ENCODE measurements at places on chromosomes 1 and 21.

GRCh38 chr21:28885853-28886177 is 106.9 kb downstream of the LTN1 start:
- no peak for DNase-seq

DNA sequence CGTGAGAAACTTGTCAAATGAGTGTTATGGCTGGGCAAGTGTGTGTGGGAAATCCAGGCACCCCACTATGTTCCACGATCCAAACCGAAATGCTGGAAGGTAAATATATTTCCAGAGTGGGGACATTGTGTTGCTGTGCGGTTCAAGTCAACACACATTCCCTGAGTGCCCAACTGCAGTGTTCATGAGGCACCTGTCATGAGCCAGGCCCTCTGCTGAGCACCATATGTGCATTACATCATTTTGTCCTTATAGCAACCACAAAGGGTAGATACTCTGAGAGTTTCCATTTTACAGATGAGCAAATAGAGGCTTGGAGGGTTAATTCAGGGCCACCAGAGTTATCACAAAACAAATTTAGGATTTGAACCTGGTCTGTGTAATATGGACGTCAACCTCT is 59.9 kb upstream of the SOD1 start:
- no peak for DNase-seq

DNA sequence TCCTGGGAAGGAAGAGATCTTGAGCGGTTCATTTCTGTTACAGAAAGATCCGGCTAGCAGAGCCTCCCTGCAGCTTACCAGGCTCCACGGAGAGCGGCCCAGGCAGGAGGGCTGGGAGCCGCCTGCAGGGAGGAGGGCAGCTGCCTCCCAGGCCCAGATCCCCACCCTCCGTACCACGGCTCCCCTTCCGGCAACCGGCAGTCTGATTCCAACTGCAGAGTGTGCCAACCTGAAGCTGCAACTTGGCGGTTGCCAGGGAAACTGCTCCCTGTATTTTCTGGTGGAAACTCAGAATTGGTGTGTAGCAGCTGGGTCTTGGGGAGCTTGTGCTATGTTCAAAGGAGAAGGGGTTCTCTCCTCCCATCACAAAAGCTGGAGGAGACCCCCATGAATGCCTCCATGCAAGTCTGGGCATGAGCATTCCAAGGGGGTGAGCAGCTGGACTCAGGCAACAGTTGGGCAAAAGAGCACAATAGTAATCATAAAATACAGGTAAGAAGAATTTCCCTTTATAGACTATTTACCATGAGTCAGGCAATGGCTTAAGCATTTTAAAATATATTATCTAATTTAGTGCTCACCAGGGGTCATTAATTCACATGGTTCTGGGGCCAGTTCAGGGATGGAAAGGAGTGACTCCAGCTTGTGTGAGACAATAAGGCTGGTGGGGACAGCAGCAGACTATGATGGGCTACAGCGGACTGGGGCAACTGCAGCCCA is 46.1 kb upstream of the KAZN start:
- DNase-seq = no peak

DNA sequence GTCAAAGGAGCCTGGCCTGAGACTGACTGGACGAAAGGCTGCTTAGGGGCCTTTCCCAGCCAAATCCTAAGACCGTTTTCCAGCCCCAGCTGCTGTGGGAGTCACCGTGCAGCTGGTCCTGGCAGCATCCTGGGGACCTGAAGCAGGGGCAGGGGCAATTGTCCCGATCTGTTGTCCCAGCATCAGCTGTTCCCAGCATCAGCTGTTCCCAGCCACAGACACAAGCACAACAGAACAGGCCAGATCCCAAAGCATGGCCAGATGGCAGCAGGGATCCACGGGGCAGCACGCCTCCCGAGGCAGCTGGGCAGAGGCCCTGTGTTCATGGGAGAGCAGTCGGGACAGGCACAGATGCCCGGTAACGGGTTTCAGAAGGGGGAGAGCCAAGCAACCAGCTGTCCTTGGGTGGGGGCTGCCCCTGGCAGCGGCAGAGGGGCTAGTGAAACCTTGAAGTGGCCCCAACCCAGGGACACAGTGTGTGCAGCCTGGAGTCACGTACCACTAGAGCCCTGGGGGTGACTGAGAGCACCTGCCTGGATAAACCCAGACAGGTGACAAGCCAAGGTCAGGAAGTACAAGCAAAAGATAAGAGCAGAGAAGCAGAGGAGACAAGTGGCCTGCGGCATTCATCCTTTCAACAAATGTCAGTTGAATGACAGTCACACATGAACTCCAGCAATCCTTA is 13.3 kb downstream of the CELA2B start:
- DNase-seq = no peak

DNA sequence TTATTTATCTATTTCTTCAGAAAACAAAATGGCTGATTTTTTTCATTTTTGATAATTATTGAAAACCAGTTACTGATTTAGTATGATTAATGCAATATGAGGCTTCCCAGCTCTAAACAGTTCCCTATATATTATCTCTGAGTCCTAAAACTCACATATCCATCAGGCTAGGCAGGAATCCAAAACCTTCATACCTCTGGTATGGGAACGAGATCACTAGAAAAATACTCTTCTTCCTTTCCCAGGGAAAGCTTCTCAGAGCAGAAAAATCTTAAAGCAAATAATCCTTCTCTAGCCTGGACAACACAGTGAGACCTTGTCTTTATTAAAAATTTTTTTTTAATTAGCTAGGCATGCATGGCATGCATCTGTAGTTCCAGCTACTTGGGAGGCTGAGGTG is 42.5 kb downstream of the KDM5B start:
- no peak for DNase-seq

- no peak for DNase-seq
Measured at GRCh38 chr1:4421986-4422385, 232.4 kb upstream of the AJAP1 start.

DNA sequence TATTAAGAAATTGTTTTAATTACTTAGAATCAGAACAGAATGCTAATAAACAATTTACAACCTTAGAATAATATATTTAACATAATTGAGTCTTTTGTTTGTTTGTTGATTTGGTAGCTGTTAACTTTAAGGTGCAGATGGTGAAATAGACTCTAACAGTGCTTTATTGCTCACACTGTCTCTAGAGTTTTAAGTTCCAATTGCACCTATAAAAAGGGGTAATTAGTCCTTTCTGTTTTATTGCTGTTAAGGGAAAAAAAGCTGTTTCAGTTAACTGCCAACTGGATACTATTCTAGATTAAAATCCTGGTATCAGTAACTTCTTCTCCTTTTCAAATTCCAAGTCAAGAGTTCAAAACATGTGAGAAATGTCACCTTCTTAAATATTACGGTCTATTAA is 197.6 kb upstream of the TMPRSS15 start:
- DNase-seq = no peak

All from stimulated activated CD4-positive, alpha-beta T cell treated with anti-CD3 and anti-CD28 coated beads, Interleukin-2, amount 100 ng/mL, for 4 hours (primary cell).